BE2C (cell line): ENCODE measurements at places on chromosomes 13 and 19.

- DNase-seq = no peak
These were observed 28.4 kb downstream of the ZNF823 start for GRCh38 chr19:11710313-11710712.

GRCh38 chr19:16134510-16134909 lies 9.0 kb upstream of the HSH2D start:
- DNase-seq = no peak

- no peak for DNase-seq
These were observed 613 bp downstream of the ATP13A1 start for GRCh38 chr19:19662871-19663255.

GRCh38 chr13:76795701-76796695 lies 90.2 kb downstream of the KCTD12 start:
- no peak for DNase-seq

- DNase-seq = no peak
These were observed 25.3 kb downstream of the UQCRFS1 start for GRCh38 chr19:29187676-29188075.

DNA sequence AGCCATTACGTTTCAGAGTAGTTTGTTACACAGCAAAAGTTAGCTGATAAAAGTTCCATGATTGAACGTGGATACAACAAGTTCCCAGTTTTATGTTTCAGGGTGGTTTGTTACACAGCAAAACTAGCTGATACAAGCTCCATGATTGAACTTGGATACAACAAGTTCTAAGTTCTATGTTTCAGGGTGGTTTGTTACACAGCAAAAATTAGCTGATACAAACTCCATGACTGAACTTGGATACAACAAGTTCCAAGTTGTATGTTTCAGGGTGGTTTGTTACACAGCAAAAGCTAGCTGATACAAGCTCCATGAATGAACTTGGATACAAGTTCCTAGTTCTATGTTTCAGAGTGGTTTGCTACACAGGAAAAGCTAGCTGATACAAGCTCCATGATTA lies 47.6 kb downstream of the INSR start:
- DNase-seq = no peak

GRCh38 chr19:58578012-58578925 lies 5.1 kb upstream of the MZF1 start:
- DNase-seq = no peak

DNA sequence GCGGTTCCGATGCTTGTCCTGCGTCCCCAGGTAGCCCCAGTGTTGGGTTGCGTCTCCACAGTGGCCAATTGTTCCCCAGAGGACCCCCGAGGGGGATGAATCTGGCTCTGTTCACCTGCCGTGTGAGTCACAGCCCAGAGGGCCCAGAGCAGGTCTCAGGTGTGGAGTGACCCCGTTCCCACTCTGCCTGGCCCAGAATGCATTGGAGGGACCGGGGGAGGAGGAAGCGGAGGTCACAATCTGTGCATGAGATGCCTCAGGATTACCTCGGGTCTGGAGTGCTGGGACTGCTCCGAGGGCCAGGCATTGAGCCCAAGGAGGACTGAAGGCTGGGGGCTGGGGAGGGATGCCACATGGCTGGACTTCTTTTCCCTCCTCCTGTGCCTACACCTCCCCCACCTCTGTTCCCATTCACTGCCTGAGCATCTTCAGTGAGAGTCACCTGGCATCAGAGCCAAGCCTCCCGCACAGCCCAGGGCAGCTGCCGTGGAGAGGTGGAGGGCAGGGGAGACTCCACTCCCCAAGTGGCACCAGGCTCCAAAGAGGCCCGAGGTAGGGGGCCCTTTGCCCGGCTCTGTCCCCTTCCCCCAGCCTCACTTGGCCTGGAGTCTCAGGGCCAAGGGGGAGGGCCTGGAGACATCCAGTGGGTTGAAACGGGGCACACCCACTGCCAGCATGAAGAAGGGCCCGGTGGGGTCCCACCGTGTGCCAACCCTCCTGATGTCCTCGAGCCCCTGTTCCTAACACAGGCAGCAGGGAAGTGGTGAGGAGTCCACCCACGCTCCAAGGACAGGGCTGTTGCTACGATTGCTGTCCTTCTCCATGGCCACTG lies 81.1 kb downstream of the CHST8 start:
- DNase-seq = no peak

DNA sequence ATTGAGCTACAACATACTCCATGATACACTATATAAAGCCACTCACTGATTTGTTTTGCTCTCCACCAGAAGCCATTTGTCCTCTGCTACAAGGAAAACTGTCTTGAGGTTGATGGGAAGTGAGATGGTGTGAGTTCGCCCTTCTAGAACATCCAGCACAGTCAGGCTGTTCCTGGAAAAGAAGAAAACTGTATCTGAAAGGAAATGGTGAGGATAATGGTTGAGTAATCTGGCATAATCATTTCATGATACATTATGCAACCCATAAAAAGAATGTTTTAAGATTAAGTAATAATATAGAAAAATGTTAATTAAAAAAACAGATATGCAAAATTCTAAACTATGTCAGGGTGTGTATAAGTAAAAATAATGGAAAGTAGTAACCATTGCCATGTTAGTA lies 233.9 kb downstream of the RGCC start:
- no peak for DNase-seq

- no peak for DNase-seq
These were observed 112.1 kb downstream of the LACC1 start for GRCh38 chr13:43991773-43992201.

DNA sequence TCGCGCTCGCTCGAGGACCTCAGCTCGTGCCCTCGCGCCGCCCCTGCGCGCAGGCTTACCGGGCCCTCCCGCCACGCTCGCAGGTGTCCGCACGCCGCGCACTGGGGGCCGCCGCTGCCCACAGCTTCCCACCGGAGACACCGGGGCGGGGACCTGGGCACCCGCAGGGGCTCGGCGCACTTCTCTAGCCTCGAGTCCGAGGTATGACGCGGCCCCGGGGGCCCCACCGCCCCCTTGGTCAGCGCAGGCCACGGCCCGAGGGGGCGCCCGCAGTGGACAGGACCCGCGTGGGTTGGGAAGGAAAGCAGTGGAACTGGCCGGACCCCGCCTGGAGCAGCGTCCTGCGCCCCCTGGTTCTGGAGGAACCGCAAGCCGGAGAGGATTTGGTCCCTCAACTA lies 2.1 kb upstream of the GRWD1 start:
- no peak for DNase-seq

GRCh38 chr19:32012206-32012605 lies 333.2 kb upstream of the ZNF507 start:
- no peak for DNase-seq

- no peak for DNase-seq
These were observed 1149.8 kb upstream of the MIR17HG start for GRCh38 chr13:90197722-90198121.

- no peak for DNase-seq
These were observed 5.8 kb upstream of the PROZ start for GRCh38 chr13:113152691-113152983.

DNA sequence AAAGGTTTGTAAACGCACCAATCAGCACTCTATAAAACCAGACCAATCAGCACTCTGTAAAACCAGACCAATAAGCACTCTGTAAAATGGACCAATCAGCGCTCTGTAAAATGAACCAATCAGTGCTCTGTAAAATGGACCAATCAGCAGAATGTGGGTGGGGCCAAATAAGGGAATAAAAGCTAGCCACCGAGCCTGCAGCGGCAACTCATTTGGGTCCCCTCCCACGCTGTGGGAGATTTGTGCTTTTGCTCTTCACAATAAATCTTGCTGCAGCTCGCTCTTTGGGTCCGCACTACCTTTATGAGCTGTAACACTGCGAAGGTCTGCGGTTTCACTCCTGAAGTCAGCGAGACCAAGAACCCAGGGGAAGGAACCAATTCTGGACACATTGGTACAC lies 28.0 kb downstream of the ZNF175 start:
- DNase-seq = no peak

DNA sequence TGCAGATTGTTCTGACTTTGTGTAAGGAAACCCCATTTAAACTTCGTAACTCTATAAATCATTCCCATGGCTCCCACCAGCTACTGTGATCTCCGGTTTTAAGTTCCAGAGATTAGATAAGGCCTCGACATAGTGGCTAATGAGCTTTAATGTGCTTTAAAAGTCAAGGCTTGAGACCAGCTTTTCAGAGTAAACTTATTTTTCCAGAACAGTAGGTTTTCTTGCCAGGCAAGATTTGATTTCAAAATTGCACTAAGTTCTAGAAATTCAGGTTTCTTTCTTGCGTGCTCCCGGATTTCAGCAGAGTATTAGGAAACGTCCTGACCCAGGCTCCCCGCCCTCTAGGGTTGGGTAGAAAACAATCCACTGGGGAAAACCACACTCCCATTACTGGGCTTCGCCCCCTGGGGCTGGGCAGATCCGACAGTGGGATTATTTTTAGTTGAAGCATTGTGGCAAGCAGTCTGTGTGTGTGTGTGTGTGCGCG lies 43.3 kb downstream of the CRYL1 start:
- DNase-seq = peak; percentile 21

- DNase-seq = no peak
These were observed 261.4 kb upstream of the RXFP2 start for GRCh38 chr13:31477961-31478360.

- no peak for DNase-seq
These were observed 144.2 kb upstream of the ZNF507 start for GRCh38 chr19:32201211-32201610.

DNA sequence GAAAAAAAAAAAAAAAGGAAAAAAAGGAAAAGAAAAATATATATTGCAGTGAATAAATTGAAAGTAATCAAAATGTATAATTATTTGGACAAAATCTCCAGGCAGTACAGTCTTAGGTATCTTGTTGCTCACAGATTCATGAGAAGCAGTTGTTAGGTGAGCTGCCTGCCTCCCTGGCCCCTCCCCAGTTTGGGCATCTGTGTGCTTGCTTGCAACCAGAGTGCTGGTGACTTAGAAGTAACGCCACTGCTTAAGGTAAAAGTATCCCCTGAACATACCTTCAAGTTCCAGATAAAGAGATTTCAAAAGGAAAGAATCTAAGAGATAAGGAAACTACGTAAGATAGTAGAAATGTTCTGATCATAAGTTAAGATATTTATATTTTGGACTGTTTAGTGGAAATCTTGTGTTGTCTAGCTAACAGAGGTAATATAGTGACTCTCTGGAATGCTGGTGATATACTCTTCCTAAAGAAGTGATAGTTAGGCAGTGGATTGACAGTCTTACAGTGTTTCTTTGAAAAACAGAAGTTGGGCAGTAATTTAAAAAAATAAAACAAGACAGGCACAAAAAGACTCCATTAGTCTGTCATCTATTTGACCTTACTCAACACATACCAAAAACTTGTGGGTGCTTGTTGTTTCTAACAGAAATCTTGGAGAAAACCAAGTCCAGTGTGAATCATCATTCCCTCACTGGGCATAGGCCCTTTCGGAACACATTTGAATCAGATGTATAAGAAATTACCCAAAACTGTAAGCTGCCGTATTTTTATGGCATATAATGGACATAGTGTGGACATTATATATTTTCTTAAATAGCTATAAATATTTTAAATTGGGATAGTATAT lies 38.3 kb upstream of the KCTD4 start:
- no peak for DNase-seq

GRCh38 chr13:104008541-104009435 lies 942.6 kb upstream of the SLC10A2 start:
- peak; percentile 20 for DNase-seq

GRCh38 chr13:21079221-21079620 lies 17.8 kb upstream of the LATS2 start:
- DNase-seq = no peak

- DNase-seq = peak; percentile 80
These were observed 2.5 kb downstream of the CFD start for GRCh38 chr19:861756-862580.

DNA sequence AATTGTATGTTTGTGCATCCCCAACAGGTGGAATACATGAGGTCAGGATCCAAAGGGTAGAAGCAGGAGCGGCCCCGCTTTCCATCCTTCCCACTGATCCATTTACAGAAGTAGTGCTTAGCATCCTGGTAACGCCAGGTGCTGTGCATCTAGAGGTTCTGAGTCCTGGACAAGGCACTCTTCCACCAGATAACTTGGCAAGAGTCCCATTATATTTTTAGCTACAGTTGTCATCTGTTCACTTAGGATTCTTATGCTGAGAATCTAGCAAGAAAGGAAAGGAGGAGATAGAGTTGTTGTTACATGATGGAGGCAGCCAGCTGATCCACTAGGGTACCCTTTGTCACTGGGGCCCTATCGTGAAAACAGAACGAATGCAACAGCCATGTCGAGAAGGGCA lies 389.5 kb upstream of the ZNF507 start:
- no peak for DNase-seq

GRCh38 chr19:54105796-54106195 lies 3.1 kb downstream of the NDUFA3 start:
- DNase-seq = no peak

- DNase-seq = no peak
These were observed 334.2 kb downstream of the DNAJC15 start for GRCh38 chr13:43357564-43357963.

GRCh38 chr13:66312312-66313087 lies 917.6 kb downstream of the PCDH9 start:
- no peak for DNase-seq

- no peak for DNase-seq
These were observed 932.5 kb upstream of the MIR17HG start for GRCh38 chr13:90414691-90415596.

GRCh38 chr19:42272989-42273406 lies 3.9 kb downstream of the CIC start:
- DNase-seq = no peak

DNA sequence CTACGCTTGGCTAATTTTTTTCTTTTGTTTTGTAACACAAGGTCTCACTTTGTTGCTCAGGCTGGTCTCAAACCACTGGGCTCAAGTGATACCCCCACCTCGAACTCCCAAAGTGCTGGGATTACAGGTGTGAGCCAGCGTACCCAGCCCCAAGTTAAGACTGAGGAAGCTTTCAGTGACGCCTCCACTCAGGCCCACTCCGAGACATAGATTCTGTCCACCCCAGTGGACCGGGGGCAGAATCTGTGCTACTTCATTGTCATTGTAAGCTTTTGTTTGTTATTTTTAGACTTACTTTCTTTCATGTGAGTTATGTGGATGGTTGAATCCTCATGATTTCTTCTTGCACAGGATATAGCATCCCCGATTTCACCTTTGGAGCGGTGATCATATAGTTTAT lies 156.9 kb upstream of the TSHZ3 start:
- DNase-seq = no peak

- DNase-seq = no peak
These were observed 112.3 kb downstream of the GPC6 start for GRCh38 chr13:93338906-93339305.

DNA sequence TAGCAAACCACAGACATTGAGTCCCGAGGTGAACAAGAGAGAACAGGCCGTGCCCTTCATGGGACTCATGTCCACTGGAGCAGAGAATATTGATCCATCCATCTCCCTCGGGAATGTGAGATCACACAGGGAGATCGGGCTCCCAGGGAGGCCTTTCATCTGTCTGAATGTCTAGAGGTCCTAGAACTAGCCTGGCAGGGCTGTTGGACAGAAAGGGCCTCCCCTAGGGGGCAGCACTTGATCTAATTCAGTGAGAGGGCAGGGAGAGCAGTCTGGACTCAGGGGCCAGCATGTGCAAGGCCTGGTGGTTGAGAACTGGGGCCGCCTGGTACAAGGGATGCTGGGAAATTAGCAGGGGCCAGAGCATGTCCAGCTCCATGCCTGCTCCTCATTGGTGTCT lies 4.3 kb downstream of the RUVBL2 start:
- peak; percentile 87 for DNase-seq
